ENCODE measurements at places on chromosomes 13 and 19.

GRCh38 chr13:24159357-24159756, 1.2 kb upstream of the SPATA13 start:
- no peak for DNase-seq

DNA sequence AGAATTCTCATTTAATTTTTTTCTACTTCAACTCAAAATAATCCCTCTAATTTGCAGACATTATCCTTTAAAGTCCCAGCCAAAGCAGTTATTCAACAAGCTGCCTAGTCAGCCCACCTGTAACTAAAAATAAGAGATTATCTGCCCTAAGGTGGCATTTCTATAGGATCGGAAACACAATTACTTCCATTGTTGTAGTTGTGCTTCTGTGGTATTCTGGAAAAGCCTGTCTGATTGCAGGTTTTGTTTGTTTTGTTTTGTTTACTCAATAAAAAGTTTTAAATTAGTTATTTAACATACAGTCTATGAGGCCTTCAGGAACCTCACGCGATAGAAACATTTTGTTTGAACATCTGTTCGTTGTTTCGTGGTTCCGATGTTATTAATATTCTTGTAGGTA, 101.0 kb downstream of the ZIC5 start:
- no peak for DNase-seq

- DNase-seq: no peak
These were observed 29.6 kb downstream of the ADPRHL1 start for GRCh38 chr13:113423520-113424163.

GRCh38 chr13:75165543-75166230, 316.3 kb downstream of the TBC1D4 start:
- DNase-seq: no peak

DNA sequence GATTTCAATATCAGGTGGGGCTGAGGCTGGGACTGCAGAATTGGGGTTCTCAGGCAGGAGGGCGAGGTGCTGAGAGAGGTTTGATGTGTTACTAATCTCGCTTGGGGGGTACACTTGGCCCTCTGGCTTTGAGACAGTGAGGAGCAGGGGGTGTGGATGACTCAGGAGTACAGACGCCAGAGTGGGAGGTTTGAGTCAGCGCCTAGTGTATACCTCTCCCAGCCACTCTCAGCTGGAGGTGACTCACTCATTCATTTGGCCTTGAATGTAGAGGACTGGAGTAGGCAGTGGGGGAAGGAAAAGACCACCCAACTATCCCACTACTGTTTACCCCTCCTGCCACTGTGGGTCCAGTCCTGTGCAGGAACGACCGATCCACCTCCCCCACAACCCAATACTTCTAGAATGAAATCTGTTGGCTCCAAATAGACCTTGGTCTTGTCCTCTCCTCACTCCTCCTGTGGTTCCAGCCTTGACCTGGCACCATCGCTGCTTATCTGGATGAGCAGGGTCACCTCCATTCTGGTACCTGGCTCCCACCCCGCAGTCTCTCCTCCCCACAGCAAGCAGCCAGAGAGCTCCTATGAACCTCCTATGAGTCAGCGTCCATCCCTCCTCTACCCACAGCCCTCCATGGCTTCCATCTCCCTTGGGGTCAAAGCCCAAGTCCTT, 20.1 kb upstream of the ZNRF4 start:
- no peak for DNase-seq

DNA sequence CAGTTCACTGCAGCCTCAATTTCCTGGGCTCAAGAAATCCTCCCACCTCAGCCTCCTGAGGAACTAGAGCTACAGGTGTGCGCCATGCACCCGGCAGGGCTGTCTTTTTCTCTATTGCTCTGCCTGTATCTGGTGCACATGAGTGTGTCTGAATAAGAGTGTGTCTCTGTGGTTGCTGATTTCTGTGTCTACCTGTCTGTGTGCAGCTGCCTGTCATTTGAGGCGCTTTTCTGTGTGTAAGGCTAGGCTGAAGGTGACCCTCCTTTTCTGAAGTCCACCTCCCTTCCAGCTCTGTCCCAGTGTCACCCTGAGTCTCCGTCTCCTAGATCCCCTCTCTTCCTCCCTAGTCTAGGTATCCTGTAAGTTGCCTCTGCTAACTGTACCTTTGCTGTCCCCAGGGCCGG, 1.5 kb upstream of the PRR12 start:
- DNase-seq: no peak

GRCh38 chr13:21089830-21090229, 28.4 kb upstream of the LATS2 start:
- no peak for DNase-seq

DNA sequence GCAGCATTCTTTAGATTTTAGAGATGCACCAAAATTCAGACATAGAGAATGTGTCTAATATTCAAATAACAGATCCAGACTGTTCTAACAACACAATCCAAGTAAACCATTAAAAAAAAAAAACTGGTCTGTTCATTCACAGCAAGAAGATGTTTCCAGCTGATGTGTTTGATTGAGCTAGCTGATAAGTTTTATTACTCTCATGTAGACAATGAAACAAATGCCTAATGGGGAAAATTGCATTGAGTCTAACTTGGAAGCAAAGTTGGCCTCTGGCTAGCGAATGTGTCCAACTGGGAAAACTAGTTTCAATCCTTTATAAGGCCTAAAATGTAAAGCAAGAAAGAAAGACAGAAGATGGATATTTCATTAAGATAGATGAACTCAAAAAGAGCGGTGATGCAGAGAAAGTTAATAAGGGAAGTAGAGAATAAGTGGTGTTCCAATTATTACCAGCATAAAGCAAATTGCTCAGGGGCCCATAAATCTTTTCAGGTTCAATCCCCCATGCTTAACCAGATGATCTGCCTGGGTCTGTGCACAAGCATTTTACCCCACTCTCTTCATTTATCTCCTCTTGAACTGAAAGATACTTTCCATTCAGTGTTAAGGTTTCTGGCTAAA, 54.2 kb downstream of the PCDH9 start:
- no peak for DNase-seq

- no peak for DNase-seq
These were observed 173.1 kb downstream of the ABCC4 start for GRCh38 chr13:95128045-95128643.

DNA sequence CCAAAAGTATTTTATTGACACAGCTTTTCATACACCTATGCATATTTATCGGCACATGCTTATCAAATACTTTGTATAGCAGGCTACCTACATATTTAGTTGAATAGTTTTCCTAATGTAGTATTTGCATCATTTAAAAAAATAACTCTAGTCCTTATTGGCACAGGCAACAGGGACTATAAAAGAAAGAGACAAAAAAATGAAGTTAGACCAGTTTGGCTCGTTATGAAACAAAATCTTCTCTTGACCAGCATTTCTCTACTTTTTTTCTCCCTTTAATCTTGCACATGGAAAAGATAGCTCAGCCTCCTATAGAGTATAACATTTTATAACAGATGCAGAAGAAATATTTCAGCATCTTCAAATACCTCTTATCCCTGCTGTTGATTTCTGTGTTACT, 794.8 kb upstream of the MIR17HG start:
- no peak for DNase-seq

DNA sequence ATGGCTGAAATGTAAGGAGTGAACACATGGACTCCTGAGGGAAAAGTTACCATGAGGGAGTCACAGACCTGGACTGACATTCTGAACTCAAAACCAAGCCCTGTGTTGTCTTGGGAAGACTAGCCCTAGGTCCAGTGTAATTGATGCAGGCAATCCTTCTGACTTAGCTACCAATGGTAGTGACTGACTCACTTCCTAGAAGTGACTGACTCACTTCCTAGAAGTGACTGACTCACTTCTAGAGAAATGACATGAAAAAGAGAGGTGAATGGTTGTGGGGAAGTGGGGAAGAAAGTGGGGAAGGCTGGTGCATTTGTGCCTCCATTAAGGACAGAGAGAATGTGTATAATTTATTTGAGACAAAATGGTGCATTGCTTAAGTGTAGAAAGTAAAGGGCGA, 49.9 kb downstream of the EDNRB start:
- no peak for DNase-seq

DNA sequence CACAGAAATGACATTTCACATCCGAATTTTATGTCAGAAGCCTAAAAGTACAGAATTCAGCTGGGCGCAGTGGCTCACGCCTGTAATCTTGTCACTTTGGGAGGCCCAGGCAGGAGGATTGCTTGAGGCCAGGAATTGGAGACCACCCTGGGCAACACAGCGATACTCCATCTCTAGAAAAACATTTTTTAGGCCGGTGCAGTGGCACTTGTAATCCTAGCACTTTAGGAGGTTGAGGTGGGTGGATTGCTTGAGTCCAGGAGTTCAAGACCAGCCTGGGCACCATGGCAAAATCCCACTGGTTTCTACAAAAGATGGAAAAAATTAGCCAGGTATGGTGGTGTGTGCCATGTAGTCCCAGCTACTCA, 15.3 kb downstream of the NOP53 start:
- no peak for DNase-seq

DNA sequence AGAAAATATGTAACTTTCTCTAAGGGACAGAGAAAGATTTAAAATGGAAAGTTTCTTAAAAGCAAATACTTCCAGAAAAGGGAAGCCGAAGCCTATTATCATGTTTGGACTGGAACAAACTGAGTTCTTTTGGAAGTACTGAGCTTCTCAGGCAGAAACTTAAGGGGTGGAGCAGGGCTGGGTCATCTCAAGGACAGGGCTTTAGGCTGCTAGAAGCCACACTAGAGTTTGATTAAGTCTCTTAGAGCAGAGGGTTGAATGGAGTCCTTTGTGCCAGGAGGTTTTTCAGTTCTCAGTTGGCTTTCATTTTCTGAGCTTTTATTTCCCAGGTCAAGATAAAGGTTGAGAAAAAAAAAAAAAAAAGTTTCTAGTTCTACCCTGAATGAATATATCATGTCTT, 432.7 kb downstream of the SLITRK5 start:
- no peak for DNase-seq

DNA sequence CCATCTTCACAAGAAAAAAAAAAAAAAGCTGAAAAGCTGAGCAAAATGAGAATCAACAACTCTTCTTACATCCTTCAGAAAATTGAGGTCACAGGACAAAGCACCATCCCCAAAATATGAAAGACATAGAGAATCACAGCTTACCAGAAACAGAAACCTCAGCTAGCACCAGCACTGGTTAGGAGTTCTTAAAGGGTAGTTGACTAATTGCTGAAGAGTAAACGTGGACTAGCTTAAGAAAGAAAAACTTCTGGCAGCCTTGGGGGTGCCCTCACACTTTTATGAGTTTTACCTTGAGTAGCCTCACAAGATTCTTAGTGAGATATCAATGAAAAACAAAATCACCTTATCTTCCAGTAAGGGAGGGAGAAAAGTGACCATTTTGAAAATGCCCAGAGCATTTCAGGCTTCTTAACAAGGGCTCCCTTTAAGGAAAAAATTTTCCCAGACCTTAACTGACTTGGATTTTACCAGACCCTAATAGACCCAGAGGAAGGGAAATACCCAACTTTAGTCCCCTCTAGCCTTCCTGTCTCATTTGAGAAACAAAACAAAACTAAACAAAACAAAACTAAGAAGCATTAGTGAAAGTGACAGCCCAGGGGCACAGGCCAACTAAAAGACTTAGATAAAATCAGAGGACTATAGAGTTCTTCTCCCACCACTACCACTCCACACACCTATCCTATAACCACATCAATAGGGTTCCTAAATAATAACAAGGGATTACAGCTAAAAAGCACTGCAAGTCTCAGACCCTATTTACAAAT, 888.6 kb downstream of the DIAPH3 start:
- no peak for DNase-seq

GRCh38 chr19:19659646-19660245, 3.7 kb downstream of the ATP13A1 start:
- no peak for DNase-seq

GRCh38 chr13:96100457-96101220, 10.7 kb downstream of the HS6ST3 start:
- no peak for DNase-seq

DNA sequence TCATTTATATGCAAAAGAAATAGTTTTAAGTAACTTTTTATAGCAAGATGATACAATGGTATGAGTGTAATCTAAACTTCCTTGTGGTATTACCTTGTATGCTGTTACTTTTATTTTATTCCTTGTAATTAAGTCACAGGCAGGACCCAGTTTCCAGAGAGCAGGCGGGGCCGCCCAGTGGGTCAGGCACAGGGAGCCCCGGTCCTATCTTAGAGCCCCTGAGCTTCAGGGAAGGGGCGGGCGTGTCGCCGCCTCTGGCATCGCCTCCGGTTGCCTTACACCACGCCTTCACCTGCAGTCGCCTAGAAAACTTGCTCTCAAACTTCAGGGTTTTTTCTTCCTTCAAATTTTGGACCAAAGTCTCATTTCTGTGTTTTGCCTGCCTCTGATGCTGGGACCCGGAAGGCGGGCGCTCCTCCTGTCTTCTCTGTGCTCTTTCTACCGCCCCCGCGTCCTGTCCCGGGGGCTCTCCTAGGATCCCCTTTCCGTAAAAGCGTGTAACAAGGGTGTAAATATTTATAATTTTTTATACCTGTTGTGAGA, 10.2 kb downstream of the PLPPR3 start:
- DNase-seq: no peak

DNA sequence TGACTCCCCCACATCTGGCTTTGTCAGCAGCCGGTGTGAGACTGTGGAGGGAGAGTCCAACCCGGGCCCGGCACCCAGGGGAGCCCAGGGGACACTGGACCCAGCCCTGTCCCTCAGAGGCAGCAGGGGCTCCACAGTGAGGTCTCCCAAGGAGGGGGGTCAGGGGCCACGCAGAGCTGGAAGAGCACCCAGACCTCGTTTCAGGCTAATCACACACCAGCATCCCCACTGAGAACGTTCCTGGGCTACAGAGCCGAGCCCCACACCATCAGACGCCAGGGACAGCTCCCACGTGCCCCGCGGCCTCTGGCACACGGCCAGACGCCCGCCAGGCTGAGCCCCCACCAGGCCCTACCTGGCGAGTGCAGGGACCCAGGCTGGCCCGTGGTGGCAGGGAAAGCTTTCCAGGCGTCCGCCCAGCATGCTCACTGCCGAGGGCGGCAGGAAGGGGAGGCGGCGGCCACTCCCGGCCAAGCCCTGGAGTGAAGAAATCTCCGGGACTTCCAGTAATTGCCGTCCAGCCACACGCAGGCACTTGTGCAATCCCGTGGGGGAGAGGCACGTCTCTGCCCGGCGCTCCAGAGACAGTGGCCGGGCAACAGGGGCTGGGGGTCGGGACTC, 19.2 kb downstream of the SBNO2 start:
- DNase-seq: no peak

DNA sequence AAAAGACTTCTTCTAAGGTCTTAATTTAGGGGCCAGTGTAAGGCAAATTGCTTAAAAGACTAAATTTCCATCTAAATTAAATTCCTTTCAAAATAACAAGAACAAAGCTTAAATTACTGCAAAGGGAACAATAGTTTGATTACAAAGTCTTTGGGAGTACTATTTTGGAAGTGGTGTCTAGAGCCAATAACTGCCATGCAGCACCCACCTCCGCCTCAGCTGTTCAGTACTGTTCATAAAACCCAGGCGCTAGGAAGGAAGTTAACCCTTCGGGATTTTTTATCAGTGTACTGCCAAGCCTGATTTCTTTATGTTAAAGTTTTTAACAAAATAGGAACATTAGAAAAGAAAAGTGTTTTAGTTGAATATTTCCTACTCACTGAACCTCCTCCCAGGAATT, 210.1 kb downstream of the LIG4 start:
- no peak for DNase-seq
